Kasumi-1 (cell line): ENCODE measurements at places on chromosomes 6 and 20.

DNA sequence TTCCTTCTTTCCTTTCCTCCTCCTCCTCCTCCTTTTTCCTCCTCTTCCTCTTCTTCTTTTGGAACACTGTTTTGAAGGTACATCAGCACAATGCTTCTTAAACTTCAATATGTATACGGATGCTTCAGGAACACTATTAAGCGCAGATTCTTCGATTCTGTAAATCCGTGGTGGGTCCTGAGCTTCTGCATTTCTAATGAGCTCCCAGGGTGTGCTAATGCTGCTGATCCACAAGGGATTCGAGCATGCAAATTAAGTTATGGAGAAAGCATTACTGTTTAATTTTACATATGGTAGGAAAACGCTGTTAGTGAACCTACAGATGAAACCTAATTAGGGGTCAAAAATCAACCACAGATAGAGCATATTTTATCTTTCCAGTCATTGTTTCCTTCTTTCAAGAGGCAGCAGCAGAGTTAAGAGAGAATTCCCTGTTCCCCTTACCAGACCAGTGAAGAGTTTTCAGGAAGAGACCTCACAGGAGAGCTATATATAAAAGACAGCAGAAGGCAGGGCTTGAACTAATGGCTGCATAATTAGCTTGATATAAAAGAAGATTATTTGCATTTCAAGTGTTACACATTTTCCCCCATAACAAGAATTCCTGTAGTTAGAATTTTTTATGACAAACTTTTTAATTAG, 47.2 kb downstream of the KIF13A start:
- no peak for DNase-seq

GRCh38 chr6:11761744-11762620, 16.6 kb downstream of the ADTRP start:
- no peak for DNase-seq

GRCh38 chr6:161215193-161215592, 58.7 kb downstream of the AGPAT4 start:
- DNase-seq, result no peak

DNA sequence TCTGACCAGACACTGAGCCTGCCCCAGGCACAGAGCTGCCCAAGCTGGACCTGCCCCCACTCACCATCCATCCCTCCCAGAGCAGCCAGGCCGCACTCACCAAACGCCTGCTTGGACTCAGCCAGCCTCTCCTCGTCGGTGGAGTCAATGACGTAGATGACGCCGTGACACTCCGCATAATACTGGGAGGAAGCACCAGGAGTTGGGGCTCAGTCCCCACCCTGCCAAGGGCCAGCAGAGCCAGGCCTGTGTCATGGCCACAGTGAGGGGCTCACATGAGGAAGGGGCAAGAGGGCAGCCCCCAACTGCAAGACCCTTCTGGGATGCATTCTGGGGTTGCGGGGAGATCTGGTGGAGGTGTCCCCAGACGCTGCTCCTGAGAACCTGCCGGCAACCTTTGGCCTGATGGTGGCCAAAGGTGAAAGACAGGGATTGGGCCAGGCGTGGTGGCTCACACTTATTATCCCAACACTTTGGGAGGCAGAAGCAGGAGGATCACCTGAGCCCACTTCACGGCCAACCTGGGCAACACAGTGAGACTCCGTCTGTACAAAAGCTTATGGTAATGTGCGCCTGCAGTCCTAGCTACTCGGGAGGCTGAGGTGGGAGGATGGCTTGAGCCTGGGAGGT, 5.6 kb downstream of the ARFRP1 start:
- no peak for DNase-seq

- no peak for DNase-seq
These were observed 8.4 kb downstream of the FAM120B start for GRCh38 chr6:170314983-170315382.

- DNase-seq, result no peak
These were observed 152.8 kb downstream of the TMEM200A start for GRCh38 chr6:130518588-130518987.

DNA sequence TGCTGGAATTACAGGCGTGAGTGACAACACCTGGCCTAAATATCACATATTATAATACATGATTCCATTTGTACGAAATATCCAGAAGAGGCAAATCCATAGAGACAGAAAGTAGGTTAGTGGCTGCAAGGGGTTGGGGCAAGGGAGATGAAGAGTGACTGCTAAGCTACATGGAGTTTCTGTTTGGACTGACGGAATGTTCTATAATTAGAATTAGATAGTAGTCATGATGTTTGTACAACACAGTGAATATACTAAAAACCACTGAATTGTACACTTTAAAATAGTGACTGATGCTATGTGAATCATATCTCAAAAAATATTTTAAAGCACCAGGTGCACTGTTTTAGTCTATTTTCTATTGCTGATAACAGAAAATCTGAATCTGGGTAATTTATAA, 3.7 kb upstream of the HEBP2 start:
- no peak for DNase-seq

DNA sequence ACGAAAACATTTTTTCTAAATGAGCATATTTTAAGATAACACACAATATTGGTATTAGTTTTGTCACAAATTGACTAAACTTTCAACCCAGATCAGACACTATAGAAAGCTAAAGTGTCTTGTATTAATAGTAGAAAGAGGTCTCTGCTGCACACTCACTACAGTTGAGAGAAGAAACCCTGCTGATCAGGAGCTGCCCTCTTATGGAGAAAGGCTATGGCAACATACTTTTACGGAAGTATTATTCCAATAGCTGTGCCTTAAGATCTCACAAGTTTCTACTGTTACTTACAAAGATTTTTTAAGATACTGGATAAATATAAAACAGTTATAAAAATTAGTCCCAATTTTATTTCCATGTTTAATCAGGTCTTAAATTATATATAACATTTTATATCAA, 155.7 kb downstream of the RIMS1 start:
- DNase-seq, result peak; percentile 23

DNA sequence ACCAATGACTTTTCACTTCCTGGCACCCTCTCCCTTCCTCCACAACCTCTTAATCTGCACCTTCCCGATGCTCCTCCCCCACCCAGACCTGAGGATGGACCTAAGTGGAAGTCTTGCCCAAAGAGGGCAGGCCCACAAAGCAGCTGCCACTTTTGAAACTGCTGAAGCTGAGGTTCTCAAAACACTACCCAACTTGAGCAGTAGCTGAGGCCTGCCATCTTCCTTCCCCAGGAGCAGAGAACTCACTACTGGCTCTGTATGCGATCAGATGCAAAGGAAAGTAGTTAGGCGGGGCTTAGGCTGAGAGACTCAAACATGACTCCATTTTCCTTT, 1.5 kb downstream of the HM13 start:
- no peak for DNase-seq

DNA sequence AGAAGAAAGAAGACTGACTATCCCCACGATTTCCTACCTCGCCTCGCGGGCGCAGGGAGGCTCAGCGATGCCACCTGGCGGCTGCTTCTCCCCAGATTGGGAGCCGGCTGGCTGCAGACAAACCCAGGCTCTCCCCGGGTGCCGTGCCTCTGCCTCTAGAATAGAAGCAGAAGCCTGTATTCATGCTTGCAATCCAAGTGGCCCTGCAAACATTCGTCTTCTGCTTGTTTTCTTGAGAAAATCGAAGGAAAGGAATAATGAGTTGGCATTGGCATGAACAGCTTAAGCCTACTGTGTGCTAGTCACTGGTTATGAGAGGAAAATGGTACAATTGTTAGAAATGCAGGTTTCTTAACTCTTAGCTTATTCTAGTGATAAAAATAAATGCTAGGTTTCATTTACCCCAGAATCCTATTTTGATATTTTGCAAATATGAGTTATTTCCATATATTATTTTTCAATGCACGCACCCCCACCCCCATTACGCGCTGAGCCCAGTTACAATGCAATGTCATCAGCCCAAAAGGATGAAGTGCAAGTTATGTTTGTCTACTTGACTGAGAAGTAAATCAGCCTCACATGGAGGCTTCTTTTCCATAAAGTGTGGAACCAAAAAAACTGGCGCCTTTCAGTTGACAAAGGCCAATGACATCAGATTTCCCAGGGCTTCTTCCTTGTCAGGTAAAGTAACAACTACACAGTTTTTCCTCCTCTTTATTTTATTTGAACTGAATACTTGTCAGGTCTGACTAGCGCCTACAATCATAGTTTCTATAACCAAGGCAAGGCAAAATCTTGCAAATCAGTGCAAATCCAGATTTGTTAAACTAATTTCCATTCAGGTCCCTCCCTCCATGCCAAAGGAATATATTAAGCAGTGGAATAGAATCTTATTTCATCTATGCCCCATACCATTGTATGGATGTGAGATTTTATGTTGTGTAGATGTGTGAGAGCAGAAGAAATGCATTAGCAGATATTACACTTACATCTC, 3.9 kb upstream of the SOX4 start:
- DNase-seq, result peak; percentile 89

GRCh38 chr20:40959325-40960092, 69.1 kb upstream of the TOP1 start:
- no peak for DNase-seq

GRCh38 chr20:1390581-1391403, 2.1 kb downstream of the FKBP1A start:
- DNase-seq, result no peak

- peak; percentile 6 for DNase-seq
These were observed at the start of gene IRF4 for GRCh38 chr6:391559-392440. Gene IRF4 (plus strand): TSS chr6:391752. CDS start chr6:393153, 1,401 bp downstream.

GRCh38 chr20:4490606-4491280, 231.0 kb upstream of the PRND start:
- no peak for DNase-seq

DNA sequence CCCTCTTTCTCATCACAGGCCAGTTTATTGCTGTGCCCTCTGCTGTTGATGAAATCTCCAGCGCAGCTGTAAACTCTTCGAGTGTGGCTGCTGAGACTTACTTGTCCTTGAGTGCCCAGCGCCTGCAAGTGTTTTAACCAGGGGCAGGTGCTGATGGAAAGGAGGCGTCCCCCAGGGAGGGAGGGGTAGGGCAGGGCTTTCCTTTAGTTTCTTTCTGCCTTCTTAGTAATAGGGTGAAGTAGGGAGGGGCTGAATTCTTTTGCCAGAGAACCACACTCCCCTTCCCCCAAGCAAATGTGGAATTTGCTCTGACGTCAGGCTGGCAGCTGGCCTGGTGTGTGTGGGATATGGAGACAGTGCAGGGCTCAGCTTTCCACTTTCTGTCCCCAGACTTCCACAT, 61.2 kb downstream of the IGF2R start:
- DNase-seq, result no peak

DNA sequence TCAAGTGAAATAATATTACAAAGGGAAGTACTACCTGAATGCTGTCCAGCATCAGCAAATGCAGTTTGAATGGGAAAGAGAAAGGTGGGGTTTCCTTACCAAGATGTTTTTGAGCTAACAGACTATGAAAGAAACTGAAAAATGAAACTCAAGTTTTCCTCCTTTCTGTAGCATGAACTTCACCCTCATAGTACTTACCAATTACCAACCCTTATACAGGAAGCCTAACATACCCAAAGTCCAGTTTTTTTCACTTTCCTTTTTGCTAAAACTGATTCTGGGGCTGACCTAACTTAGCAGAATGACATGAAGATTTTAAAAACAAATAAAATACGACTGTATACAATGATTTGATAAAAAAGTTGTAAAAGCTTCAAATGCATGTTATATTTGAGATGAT, 5.2 kb downstream of the ZNFX1 start:
- DNase-seq, result no peak

GRCh38 chr20:37988306-37988954, 44.8 kb downstream of the TTI1 start:
- no peak for DNase-seq

DNA sequence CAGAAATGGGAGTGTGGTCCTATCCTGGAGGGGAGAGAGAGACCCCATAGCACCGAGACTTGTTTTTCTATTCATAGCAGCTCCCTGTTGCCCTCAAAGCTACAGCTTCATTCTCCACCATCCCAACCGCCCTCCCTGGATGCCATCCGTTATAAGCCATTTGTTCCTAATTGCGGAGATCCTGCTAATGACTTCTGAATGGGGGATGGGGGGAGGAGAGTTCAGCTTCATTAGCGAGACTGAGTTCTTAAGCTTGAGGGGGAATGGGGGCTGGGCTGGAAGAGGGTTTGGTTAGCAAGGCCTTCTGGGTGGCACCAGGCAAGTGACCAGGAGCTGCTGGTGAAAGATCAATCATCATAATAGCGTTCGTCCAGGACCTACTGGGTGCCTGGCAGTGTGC, 27.1 kb downstream of the FOXP4 start:
- no peak for DNase-seq

DNA sequence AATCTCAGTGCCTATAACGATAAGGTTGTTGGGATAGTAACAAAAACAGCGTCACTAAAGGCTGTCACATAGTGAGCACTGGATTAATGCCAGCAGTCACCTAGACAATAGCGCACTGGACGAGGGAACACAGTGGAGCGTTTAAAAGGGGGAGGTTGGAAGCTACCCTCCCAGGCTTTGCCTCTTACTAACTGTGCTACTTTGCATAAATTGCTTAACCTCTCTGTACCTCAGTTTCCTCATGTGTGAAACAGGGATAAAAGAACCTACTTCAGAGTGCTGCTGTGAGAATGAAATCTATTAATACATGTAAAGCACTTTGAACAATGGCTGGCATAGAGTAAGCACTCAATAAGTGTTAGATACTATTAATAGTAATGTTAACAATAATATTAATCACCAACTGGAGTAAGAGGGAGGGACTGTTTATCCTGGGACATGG, 10.5 kb downstream of the BCL2L1 start:
- no peak for DNase-seq

- peak; percentile 56 for DNase-seq
These were observed 796 bp upstream of the RREB1 start for GRCh38 chr6:7106752-7107577.

GRCh38 chr20:20212675-20213096, 155.2 kb upstream of the INSM1 start:
- DNase-seq, result no peak

GRCh38 chr6:89132057-89132456, 13.8 kb upstream of the PM20D2 start:
- DNase-seq, result peak; percentile 20

GRCh38 chr6:46325561-46326530, 155.1 kb upstream of the ENPP5 start:
- no peak for DNase-seq

DNA sequence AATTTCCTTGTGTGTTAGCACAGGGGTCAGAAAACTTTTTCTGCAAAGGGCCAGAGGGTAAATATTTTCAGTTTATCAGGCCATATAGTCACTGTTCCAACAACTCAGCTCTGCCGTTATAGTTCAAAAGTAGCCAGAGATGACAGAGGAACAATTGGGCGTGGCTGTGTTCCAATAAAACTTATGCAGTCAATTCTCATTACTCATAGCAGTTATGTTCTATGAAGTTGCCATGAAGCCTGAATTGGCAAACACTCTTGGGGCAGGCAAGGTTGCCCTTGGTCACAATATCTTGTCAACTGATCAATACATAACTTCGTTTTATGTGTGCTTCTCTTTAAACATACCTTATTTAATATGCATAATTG, 304.2 kb downstream of the TFAP2C start:
- DNase-seq, result no peak

DNA sequence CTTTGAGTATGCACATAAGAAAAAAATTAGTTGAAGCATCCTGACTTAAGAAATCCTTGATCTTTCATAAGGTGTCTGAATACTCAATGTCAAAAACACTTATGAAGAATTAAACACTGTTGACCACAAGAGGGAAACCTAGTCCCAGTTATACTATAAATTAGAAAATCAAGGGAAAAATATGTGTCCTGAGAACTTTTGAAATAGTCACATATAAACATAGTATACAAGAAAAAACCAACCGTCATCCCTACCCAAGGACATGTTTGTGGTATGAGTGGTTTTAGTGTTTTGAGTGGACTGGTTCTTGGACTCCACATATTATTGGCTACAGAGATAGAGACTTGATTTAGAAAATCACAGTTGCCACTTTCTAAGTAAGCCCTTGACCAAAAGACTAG, 7.6 kb upstream of the HLA-DRA start:
- DNase-seq, result peak; percentile 24

GRCh38 chr6:159108426-159108985, 60.7 kb upstream of the FNDC1 start:
- DNase-seq, result no peak
